ENCODE measurements at places on chromosomes 2 and 18.

DNA sequence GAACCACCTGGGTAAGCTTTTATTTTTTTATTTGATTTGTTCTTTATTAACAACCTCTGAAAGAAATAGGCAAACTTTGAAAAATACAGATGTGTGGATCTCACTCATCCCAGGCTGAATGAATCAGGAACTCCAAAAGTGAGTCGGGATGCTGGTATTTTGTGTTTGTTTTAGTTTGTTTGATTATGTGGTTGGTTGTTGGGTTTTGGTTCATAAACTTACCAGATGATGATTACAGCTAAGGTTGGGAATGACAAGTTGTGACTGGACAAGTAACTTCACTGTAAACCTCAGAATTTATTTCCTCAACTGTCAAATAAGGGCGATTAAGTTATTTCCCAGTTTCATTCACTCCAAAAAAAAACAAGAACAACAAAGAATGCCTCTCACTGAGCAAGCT is 80.5 kb upstream of the KIF5C start:
- no peak for DNase-seq

GRCh38 chr2:240191001-240191400 is 50.5 kb upstream of the OTOS start:
- no peak for DNase-seq

DNA sequence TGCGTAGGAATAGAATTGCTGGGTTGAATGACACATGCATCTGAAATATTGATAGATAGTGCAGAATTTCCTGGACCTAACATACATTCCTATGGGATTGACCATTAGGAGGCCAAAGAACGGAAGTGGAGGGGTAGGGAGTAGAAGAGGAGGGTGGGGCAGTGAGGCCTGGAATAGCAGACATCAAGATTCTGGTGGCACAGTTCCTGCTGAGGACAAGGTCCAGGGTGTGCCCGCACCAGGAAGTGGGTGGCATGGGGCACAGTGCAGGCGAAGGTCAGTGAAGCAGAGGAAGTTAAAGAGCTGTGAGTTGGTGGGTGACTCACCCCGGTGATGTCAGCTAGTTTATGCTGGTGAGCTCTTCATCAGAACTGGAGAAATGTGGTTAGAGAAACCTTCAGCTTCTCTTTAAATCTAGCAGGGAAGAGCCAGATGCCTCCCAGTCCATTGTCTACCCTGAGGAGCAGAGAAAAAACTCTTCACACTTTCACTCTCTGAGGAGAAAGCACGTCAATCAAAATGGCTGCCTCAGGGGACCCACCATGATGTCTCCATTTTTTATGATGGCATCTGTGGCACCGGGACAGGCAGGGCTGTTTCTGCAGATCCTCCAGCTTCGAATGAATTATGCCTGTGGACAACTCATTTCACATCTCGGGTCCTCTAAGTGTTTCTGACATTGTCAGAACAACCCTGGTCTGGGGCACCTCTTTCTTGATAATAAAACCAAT is 55.9 kb upstream of the CTLA4 start:
- DNase-seq = peak; percentile 77

DNA sequence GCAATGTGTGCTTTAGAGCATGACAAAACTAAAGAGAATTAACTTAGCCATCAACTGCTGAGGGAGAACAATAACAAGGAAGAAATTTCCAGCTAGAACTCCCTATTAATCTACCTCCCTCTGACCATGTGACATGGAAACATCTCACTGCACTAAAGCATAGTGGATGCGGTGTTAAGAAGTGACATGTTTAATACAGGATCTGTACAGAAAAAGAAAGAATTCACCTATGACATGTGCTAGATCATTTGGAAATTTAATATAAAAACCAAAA is 202.3 kb upstream of the KLHL14 start:
- no peak for DNase-seq

GRCh38 chr2:239772721-239773120 is 252.4 kb downstream of the NDUFA10 start:
- no peak for DNase-seq

DNA sequence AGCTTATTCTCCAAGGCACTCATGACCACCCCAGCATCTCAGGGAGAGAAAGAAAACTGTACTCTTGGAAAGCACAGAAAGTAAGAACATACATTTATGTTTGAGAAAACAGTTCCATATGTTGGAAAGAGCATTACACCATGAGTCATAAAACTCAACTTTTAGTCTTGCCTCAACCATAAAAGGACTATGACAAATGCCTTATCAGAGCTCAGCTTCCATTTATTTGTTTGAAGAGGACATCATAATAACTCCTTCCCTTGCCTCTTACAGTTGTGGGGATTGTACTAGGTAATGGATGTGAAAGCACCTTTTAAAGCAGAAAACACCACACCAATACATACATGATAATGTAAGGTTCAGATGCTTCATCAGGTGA is 370.8 kb downstream of the LNPK start:
- no peak for DNase-seq

GRCh38 chr2:238290091-238290509 is 1.7 kb upstream of the PER2 start:
- peak; percentile 8 for DNase-seq

GRCh38 chr2:171320208-171320621 is 113.6 kb downstream of the METTL8 start:
- DNase-seq = no peak

GRCh38 chr18:69727912-69728572 is 219.6 kb downstream of the CD226 start:
- DNase-seq = no peak

DNA sequence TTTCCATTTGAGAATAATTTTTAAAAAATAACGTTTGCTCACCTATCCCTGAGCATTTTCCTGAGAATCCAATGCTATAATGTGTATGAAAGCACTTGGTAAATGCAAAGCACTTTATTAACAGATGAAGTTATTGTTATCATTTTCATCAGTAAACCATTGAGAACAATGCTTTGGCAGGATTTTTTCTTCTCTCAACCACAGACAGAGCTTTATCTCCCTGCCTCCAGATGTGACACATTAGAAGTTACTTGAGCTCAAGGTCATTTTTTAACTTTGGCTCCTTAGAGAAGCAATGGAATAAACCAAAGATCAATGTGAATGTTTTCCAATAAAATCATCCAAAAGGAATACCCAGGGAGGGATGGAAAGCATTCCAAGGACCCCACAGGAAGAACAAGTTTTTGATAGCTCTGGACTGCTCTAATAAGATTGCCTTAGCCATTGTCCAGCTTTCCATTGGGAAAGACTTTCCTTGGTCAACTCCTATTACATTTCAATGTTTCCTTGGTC is 118.9 kb upstream of the NT5C1B start:
- DNase-seq = no peak

- DNase-seq = no peak
Measured at GRCh38 chr2:187920511-187920910, 366.3 kb upstream of the TFPI start.

DNA sequence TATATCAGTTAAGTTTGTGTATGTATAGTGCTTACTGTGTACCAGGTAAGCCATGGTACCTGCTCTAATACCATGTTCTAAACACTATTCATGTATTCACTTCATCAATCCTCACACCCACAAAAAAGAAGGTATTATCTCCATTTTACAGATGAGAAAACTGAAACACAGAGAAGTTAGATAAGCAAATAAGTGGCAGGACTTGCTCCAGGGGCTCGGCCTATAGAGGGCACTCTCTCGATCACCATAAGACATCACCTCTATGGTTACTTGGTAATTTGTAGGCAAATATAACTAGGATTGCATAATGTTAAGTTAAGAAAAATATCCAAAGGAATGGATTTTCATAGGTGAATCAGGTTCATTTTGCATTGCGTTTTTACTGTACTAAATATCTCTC is 118.1 kb upstream of the FN1 start:
- no peak for DNase-seq

- DNase-seq = no peak
Measured at GRCh38 chr2:202910698-202911097, 775 bp downstream of the WDR12 start.

DNA sequence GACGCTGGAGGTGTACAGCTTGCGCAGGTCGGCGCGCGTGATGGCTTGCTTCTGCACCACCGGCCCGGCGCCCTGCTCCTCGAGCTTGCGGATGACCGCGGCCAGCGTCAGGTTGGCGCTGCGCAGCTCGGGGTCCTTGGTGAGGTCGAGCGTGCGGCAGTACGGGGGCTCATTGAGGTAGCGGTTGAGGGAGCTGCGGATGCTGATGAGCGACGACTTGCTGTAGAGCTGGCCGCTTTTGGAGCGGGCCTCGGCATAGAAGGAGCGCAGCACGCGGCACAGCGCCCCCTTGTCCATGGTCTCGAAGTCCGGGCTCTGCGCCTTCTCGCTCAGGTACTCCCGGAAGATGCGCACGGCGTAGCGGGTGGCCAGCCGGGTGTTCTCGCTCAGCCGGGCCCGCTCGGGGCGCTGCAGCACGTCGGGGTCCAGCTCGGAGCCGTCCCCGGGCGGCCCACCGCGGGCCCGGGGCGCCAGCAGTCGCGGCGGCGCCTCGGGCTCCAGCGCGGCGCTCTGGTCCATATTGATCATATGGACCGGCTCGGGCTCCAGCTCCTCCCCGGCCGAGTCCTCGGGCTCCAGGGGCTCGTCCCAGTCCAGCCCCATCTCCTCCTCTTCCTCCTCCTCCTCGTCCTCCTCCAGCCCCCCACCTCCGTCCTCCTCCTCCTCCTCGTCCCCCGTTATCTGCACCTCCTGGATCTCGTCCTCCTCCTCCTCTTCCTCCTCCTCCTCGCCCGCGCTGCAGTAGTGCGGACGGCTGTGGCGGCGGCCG is 523 bp downstream of the KCTD1 start:
- DNase-seq = peak; percentile 57

DNA sequence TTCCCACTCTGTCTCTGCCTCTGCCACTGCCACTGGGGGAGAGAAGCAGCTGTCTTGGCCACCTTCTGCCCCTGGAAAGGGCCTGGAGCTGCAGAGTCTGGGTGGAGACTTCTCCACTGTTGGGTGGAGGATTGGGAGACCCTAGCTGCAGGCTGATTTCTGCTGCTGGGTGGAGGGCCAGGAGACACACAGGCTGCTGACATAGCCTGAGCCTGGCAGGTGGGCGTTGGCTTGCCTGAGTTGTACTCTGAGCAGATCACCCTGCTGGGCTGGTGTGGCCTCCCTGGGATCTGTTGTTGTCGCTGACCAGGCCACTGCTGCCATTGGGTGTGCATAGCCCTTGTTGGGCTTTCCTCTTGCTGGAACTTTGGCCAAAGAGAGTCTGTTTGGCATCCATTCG is 64.3 kb downstream of the ARHGEF4 start:
- DNase-seq = no peak

- DNase-seq = no peak
Measured at GRCh38 chr2:70894765-70895164, 40.9 kb upstream of the ATP6V1B1 start.

DNA sequence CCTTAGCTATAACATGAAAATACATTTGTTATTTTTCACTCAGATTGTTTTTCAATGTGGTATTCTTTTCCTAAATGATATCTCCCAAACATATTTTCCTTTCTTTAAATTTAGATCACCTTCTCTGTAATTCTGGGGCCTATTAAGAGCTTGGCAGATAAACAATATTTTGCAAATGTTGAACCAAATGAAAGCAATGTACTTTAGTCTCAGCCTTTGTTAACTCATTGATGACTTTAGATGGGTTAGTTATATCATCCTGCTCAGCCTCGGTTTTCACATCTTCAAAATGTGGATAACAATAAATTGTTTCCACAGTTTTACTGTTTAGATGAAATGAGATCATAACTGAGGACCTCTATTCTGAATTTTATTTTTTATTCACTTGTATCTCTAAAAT is 1205.2 kb downstream of the SUCLG1 start:
- no peak for DNase-seq

GRCh38 chr2:238835726-238836301 is 12.1 kb upstream of the TWIST2 start:
- DNase-seq = no peak

GRCh38 chr2:97714084-97714949 is 941 bp downstream of the ZAP70 start:
- DNase-seq = peak; percentile 33

GRCh38 chr18:71021030-71021362 is 732.2 kb downstream of the SOCS6 start:
- no peak for DNase-seq

GRCh38 chr2:101762451-101763171 is 65.1 kb downstream of the MAP4K4 start:
- DNase-seq = no peak

Measured in activated naive CD4-positive, alpha-beta T cell treated with Interleukin-2 at 50 U/mL for 16 hours (primary cell).